Activated CD4-positive, alpha-beta T cell treated with anti-CD3 and anti-CD28 coated beads for 24 hours (primary cell): ENCODE measurements at places on chromosomes 2 and 18.

DNA sequence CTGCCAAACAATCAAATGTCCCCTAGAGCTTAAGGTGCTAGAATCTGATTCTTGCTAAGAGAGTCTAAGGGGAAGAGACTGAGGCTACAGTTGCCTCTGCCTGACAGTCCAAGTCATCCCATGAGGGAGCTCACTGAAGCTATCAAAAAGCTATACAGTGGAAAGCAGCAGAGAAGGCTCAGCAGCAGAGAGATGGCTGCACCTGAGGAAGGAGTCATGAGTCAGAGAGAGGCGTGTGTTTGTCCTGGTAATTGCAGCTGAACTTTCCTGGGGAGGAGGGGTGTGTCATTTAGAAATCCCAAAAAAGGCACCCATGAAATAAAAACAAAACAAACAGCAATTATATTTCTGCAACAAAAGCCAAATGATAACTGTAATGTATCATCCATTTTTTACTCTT lies 305.2 kb upstream of the UBE2E3 start:
- DNase-seq = no peak

- no peak for DNase-seq
Measured at GRCh38 chr18:47370052-47370451, 118.6 kb upstream of the SKOR2 start.

- DNase-seq = no peak
Measured at GRCh38 chr18:4450065-4450658, 4.9 kb downstream of the DLGAP1 start.

GRCh38 chr2:135607561-135607960 lies 76.3 kb downstream of the R3HDM1 start:
- DNase-seq = no peak

- DNase-seq = no peak
Measured at GRCh38 chr2:187679454-187679853, 125.2 kb upstream of the TFPI start.

DNA sequence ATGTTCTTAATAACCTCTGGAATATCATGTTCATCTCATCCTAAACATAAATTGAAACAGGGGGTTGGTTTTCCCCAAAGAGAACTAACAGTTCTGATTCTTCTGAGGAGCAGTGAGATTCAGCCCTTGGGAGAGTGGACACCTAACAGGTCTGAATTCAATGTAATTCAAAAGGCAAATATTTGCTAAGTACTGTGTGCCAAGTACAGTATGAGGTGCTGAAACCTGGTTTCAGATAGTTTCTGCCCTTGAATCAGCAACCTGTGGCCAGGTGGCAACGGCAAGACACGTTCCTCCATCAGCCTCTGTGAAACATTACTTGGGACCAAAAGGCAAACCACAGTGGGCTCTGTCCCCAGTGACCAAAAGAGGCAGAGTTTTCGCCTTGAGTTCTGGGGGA lies 1.3 kb downstream of the LRRC30 start:
- DNase-seq = no peak

DNA sequence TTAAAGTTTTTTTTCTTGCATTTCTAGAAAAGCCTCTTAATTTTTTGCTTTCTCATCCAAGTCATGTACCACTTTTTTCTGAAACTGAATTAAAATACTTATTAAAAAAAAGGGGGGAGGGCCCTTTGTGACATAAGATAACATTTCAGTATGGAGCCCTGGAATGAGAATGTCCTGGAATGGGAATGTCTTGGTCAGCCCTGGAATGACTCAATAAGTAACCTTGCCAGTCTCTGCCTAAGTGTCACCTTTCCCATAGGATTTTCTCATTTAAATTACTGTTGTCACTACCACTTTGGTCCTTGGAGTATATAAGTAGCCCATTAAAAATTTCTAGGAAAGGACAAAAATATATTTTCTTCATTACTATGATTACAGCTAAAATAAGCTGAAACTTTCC lies 4.7 kb downstream of the UBXN2A start:
- no peak for DNase-seq

- no peak for DNase-seq
Measured at GRCh38 chr2:126370201-126370600, 285.8 kb upstream of the GYPC start.

- no peak for DNase-seq
Measured at GRCh38 chr2:146709004-146709403, 1135.8 kb upstream of the ACVR2A start.

DNA sequence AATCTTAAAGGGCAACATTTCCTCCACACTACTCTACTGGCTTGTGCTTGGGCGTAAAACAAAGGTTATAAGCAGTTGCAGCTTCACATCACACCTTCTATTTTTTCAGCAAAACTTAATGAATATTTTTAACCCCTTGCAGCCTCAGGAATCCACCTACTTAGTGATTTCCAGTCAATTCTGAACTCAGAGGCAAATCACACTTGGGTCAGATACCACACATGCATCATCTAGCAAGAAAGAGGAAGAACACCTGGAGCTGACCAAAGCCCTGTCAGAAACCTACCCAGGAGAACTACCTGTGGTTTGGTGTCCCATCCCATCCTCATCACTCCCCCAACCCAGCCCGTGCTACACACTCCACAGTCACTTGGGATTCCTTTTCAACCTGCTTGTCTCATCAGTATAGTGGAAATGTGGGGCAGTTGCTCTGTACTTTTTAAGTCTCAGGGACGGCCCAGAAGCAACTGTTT lies 25.5 kb downstream of the PIAS2 start:
- no peak for DNase-seq

DNA sequence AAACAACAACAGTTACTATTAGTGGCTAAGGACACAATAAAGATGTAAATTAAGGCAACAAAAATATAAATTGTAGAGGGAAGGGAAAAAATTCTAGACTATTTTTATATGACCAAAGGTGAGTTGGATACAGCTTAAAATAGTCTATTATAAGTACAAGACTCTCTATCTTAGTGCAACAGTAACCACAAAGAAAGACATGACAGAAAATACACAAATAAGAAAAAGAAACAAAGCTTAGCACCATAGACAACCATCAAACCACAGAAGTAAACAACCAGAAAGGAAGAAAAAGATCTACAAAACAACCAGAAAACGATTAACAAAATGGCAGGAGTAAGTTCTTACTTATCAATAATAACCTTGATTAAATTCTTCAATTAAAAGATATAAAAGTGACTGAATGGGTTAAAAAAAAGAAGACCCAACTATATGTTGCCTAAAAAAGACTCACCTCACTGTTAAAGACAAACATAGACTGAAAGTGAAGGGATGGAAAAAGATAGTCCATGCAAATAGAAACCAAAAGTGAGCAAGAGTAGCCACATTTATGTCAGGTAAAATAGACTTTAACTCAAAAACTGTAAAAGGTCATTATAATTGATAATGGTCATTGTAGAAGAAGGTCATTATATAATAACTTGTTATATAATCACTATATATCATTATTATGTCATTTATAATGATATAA lies 62.5 kb downstream of the USP40 start:
- DNase-seq = no peak

DNA sequence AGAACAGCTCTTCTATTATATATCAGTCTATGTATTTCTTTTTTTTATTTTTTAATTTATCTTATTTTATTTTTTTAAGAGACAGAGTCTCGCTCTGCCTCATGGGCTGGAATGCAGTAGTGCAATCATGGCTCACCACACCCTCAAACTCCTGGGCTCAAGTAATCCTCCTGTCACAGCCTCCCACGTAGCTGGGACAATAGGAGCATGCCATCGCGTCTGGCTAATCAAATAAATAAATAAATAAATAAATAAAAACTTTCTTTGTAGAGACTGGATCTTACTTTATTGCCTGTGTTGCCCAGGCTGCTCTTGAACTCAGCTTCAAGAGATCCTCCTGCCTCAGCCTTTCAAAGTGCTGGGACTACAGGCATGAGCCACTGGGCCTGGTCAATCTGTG lies 117.0 kb downstream of the RBMS1 start:
- DNase-seq = no peak
